Activated CD8-positive, alpha-beta T cell treated with anti-CD3 and anti-CD28 coated beads, Interleukin-2, amount 10 ng/mL, durations not matched to agents 7 days and 5 days (primary cell): ENCODE measurements at places on chromosomes 7 and 10.

GRCh38 chr10:92382631-92383030 is 91.7 kb downstream of the MARCHF5 start:
- DNase-seq: no peak

DNA sequence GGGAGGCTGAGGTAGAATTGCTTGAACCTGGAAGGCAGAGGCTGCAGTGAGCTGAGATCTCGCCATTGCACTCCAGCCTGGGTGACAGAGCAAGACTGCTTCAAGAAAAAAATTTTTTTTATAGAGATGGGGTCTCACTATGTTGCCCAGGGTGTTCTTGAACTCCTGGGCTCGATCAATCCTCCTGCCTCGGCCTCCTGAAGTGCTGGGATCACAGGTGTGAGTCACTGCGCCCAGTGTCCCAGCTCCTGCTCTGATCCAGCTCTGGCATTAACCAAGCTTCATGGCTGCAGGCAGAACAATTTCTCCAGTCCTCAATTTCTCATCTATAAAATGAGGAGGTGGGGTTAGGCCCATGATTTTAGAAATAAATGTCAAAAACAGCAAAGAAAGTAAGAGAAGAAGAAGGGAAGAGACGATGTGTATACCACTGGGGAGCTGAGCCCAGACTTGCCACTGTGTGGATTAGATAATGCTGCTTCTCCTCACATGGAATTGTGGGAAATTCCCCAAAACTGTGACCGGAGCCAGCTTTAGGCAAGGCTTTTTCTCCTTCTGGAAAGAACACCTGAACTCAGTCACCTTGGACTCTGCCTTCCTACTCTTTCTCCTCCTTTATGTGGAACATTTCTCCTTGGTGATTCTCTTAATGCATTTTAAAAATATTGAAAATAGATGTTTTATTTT is 25.5 kb downstream of the IL15RA start:
- no peak for DNase-seq

DNA sequence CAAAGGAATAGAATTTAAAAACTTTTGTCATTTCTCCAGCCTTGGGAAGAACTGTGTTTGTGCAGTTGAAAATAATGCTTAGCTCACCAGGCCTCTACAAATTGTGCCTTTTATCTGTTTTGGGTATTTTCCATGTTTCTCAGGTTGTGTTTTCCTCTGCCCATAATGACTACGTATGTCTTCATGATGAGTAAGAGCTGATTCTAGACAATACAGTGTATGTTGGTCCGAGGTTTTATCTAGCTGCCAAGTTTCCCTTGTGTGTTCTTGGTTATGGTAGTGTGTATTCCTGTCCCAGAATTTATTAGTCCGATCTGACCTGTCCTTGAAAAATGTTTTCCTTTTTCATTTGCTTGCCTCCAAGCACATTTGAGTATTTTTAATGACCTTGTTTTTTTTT is 83.7 kb upstream of the GLCCI1 start:
- no peak for DNase-seq

DNA sequence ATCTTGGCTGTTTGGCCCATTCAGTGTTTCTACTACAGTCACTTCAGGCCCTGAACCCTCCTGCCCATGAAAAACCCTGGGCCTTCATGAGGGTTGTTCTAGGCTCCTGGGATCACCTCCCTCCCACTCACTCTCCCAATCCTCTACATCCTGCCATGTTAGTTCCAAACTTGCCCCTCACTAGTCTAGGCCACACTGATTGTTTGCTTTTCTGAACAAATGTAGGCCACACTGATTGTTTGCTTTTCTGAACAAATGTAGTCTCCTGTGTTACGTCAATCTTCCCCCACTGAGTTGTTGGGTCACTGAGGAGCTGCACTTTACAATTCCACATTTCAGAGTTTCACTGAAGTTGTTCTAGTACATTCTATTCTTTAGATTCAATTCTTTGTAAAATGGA is 5.3 kb upstream of the ALDH18A1 start:
- DNase-seq: no peak

DNA sequence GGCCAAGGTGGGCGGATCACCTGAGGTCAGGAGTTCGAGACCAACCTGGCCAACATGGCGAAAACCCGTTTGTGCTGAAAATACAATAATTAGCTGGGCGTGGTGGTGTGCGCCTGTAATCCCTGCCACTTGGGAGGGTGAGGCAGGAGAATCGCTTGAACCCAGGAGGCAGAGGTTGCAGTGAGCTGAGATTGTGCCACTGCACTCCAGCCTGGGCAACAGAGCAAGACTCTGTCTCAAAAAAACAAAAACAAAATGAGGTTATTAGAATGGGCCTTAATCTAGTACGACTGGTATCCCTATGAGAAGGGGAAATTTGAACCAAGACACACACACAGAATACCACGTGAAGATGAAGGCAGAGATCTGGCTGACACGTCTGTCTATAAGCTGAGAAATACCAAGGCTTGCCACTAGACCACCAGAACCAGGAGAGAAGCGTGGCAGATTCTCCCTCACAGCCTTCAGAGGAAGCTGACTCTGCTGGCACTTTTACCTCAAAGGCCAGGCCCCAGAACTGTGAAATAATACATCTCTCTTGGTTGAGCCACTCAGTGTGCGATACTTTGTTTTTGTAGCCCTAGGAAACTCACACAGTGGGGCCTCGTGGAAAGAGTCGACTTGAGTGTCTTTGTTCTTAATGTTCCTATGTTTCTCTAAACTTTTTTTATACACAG is 59.6 kb downstream of the TMEM209 start:
- DNase-seq: peak; percentile 18

DNA sequence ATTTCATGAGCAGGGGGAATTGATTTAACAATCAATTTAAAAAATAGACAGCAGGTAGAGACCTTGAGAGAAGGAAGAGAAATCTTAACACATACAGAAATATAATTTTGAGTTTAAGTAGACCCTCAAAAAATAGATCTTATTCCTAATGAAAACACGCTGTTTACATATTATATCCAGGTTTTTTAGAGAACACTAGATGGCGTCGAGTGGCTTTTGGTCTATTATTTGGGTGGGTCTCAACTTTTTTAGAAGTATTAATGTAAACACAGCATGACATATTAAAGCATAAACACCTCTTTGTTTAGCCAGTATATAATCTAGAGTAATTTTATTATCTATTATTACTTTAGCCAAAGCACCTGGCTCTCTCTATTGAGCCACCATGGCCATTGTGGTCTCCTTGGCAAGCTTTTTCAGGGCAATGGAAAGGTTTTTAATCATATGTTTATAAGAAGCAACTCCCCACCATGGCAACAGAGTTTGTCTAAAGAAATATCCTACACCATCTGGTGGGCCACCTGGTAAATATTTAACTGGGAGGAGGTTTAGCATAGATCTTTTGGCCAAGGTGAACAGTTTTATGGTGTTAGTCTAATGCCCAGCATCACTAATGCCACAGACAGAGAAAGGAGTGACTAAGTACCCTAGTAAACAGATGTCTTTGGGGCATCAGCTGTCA is 59.7 kb upstream of the PRSS1 start:
- DNase-seq: no peak

- DNase-seq: no peak
Observed at GRCh38 chr10:34635111-34635510, 180.0 kb downstream of the PARD3 start.

- no peak for DNase-seq
Observed at GRCh38 chr10:12413369-12413711, 64.0 kb downstream of the CAMK1D start.

- DNase-seq: no peak
Observed at GRCh38 chr7:116216956-116217571, 6.7 kb downstream of the TES start.

- DNase-seq: no peak
Observed at GRCh38 chr7:79096361-79096805, 357.1 kb downstream of the MAGI2 start.

GRCh38 chr10:66940965-66941364 is 15.1 kb downstream of the LRRTM3 start:
- DNase-seq: no peak

- no peak for DNase-seq
Observed at GRCh38 chr10:117616179-117616578, 73.6 kb downstream of the EMX2 start.

- no peak for DNase-seq
Observed at GRCh38 chr10:73867126-73867807, 7.1 kb downstream of the CAMK2G start.

- no peak for DNase-seq
Observed at GRCh38 chr10:24324651-24325050, 115.7 kb downstream of the KIAA1217 start.

DNA sequence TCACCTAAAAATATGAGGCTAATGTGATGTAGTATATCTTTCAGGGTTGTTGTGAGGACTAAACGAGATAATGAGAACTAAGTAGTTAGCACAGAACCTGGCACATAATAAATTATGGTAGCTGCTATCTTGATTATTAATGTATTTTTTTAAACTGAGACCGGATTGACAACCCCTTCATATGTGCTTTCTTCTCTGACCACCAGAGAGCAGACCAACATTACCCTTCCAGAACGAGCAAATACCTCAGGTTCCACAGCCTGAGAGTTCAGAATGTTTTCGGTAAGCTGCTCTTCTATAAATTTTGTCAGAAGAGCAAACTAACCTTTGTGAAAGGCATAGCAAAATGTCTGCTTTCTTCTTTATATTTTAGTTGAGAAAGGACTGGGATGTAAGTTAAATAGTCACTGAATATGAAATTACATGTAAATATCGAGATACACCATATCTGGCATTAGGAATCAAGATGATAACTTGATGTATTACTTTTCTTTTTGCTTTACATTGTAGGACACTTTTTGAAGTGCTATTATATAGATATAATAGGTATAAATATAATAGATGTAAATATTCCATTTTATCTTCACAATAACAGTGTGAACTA is 13.6 kb upstream of the BPGM start:
- peak; percentile 49 for DNase-seq

GRCh38 chr10:23186697-23187096 is 5.4 kb upstream of the PTF1A start:
- no peak for DNase-seq

- no peak for DNase-seq
Observed at GRCh38 chr10:55397777-55398496, 596.9 kb upstream of the PCDH15 start.

DNA sequence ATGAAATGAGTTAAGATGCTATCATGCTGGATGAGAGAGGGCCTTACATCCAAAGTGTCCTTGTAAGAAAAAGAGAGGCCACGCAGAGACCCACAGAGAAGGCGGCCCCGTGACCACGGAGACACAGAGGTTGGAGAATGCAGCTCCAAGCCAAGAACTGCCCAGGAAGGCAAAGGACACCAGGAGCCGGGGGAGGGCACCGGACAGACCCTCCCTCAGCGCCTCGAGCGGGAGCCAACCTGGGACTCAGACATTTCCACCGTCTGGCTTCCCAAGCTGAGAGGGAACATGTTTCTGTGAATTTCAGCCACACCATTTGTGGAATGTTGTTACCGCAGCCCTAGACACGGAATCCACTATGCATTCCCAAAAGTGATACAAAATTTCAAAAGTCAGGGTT is 22.9 kb downstream of the TCERG1L start:
- DNase-seq: no peak
